Keratinocyte (primary cell): ENCODE measurements at places on chromosomes 3 and 15.
A peak's percentile ranks its signal among the peaks of the same experiment; 100 is the strongest.

- DNase-seq: no peak
Measured at GRCh38 chr15:47675735-47676134, 41.6 kb upstream of the SEMA6D start.

DNA sequence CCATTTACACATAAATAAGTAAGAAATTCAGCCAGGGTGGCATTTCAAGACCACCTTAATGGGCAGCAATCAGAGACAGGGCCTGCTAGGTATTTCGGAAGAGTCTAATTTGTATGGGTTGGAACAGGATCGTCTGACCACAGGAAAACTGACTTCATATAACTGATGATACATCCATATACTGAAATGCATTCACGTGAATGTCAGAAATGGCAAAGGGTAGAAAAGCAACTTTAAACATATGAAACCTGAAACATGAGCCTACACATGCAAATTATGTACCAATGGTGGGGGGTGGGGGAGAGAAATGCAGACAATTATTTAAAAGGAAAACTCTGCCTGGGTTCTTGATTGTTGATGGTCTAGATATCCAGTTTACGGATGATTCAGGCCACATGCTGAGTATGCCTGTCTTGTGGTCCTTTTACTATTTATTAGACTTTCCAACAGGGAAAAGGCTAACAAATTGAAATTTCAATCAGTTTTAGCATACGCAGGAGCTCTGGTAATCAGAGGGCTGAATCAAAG is 582.2 kb downstream of the FOXP1 start:
- no peak for DNase-seq

- no peak for DNase-seq
Measured at GRCh38 chr15:91336687-91337086, 236.6 kb downstream of the SV2B start.

GRCh38 chr15:45187894-45188830 is at the start of gene SHF:
TSS of gene SHF (minus strand) at chr15:45187966. CDS start at chr15:45187951, 15 bp downstream.
- DNase-seq: no peak

DNA sequence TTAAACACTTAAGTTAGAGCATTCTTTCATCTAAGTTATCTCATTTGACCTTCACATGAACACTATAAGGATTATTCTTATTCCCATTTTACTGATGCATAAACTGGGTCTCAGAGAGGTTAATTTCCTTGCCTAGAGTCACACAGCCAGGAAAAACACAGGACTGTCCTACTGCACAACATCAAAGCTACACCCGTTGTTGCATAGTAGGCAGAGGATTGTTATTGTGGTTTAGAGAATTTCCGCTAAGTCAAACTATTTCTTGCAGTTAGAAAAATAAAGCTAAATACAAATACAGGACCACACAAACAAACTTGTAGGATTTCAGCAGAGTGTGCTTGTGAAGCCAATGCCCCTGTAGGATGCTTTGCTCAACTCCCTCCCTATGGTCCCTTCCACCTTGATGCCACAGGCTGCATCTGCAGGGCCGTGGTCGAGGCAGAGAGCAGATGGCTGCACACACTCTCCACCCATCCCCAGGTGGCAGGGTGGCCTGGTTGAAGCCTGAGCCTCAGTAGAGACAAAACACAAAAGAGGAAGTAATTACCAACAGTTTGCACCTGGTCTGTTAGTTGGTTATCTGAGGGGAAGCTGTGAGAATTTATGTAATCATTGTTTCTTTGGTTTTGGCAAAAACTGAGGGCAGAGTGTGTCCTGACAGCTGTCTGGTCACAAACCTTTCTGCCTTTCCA is 41.1 kb upstream of the SKOR1 start:
- no peak for DNase-seq

GRCh38 chr3:27671101-27671500 is 51.0 kb downstream of the EOMES start:
- DNase-seq: no peak

DNA sequence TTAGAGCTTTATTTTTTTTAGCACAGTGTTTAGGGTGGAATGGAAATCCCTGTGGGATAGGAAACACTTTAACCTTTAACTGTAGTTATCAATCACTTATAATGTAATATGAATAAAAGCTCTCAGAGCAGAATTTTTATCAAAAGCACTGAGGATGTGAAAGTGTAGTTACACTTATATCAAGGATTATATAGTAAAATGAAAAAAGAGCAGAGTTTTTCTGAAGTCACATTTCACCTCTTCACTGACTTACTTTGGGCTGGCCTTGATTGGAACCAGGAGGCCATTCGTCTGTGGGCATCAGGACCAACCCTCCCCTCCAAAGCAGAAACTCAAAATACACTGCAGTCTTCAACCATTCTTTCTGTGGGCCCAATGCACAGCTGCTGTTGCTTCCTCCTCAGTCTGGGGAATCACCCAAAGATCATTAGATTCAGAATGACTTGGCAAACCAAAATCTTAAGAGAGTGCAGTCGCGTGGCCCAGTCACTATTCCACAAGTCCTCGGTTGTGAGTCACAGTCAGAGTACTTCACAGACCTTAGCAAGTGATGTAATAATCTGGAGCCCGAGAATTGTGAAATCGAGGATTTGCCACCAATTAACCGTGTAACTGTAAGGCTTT is 132.6 kb upstream of the COL8A1 start:
- peak; percentile 58 for DNase-seq

GRCh38 chr3:38122712-38123290 is 14.1 kb downstream of the ACAA1 start:
- no peak for DNase-seq

DNA sequence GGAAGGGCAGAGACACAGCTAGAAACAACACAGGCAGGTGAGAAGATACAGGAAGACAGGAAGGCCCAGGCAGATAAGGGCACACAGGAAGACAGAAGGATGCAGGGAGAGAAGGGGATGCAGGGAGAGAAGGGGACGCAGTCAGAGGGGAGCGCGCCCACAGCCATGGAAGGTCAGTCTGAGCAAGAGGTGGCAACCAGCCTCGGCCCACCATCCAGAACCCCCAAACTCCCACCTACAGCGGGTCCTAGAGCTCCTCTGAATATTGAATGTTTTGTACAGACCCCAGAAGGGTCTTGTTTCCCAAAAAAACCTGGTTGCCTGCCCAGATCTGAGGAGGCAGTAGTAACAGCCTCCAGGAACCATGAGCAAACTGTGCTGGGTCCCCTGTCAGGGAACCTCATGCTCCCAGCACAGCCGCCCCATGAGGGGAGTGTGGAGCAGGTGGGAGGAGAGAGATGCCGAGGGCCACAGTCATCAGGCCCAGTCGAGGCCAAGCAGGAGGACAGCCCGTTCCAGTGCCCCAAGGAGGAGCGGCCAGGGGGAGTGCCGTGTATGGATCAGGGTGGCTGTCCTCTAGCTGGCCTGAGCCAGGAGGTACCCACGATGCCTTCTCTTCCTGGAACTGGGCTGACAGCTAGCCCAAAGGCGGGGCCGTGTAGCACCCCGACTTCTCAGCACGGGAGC is 27.6 kb upstream of the SLC28A1 start:
- no peak for DNase-seq

GRCh38 chr3:65537109-65537508 is 501.6 kb downstream of the MAGI1 start:
- DNase-seq: no peak

- no peak for DNase-seq
Measured at GRCh38 chr3:106339551-106339950, 470.7 kb upstream of the CBLB start.

GRCh38 chr3:69063636-69064035 is 11.5 kb upstream of the TMF1 start:
- no peak for DNase-seq

GRCh38 chr3:193049935-193050334 is 132.3 kb upstream of the MB21D2 start:
- DNase-seq: no peak

DNA sequence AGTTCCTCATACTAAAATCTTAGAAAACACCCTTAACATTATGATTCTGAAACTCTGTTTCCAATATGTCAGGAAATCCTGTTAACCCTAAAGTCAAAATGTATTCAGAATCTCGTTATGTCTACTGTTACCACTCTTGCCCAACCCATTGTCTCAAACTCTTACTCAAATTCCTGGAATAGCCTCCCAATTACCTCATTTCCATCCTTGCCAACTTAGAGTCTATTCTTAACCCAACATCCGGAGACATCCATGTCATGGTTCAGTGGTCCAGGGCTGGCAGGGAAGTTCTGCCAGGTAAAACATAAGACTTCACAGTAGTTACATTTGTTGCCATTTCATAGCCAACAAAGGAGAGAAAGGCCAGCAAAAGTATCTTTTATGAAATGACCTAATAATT is 593.9 kb downstream of the PYDC2 start:
- no peak for DNase-seq

DNA sequence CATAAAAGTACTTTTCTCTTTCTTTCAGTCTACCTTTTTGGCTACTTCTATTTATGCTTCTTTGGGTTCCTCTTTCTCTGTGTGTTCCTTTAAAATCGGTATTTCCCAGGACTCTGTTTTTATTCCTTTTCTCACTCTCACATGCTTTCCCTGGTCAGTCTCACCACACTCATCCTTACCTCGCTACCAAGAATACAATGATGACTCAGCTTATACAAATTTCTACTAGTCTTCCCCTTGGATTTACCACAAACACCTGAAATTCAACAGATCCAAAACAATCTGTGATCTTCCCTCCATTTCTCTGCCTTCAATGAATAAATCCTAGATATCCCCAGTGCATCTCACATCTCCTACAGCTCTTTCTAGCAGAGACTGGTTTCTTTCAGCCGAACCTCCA is 52.9 kb downstream of the TUBGCP4 start:
- no peak for DNase-seq
